ENCODE measurements at places on chromosomes 13 and 19.

DNA sequence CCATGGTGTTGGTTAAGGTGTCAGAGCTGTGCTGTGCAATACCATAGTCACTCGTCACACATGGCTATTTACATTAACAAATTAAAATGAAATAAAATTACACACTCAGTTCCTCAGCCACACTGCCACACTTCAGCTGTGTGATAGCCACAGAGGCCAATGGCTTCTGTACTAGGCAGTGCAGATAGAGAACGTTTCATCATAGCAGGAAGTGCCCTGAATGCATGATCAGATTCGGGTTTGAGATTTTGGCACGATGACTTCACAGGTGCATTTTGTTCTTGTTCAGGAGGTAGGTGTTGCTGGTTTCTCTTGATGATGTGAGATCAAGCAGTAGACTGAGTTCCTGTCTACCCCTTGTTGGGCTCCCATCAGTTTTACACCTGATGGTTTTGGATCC, 6.5 kb downstream of the ARMC6 start:
- no peak for DNase-seq

- no peak for DNase-seq
Measured at GRCh38 chr13:97892717-97893116, 60.8 kb upstream of the IPO5 start.

DNA sequence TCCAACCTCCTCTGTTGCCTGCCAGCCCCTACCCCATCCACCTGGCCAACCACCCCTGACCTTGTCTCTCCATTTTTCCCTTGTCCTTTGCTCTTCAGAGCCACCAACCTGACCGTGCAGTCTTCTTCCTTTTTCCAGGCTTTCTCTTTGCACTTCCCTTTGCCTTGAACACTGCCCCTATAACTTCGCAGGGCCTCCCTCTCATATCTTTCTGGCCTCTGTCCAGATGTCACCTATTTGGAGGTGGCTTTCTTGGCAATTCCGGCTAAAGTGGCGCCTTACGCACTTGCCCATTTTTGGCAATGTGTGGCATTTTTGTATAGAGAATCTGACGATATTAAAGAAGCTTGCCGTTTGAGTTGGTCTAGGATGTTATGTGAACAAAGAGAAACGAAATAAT, 844 bp downstream of the ZNF543 start:
- DNase-seq, result no peak

DNA sequence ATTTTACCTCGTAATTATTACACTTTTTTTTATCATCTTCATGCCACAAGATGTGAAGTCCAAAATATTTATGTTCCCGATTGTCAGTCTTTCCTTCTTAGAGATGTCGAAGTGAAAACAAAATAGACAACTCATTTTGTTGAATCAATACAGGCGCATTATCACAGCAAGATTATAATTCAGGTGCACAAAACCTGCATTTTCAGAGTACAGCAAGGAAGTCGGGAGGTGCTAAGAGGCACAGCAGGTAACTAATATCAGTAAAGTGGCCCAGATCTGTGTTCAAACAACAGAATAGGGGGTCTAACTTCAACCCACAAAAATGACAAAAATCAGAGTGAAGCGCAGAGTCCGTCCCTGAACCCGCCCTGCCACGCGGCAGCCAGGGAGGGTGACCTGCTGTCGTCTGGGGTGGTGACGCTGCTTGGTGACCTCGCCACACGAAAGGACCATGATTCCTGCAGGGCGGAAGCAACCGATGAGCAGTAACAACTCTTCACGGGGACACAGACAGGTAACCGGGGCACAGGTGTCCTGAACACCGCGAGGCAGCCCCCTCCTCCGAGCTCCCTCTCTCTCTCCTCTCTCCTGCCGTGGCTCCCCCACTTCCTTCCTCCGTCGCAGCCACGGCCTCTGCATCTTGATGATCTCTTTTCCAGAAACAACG, 50.9 kb upstream of the SPACA7 start:
- DNase-seq, result no peak

- DNase-seq, result no peak
Measured at GRCh38 chr19:19653597-19654147, 9.8 kb downstream of the ATP13A1 start.

DNA sequence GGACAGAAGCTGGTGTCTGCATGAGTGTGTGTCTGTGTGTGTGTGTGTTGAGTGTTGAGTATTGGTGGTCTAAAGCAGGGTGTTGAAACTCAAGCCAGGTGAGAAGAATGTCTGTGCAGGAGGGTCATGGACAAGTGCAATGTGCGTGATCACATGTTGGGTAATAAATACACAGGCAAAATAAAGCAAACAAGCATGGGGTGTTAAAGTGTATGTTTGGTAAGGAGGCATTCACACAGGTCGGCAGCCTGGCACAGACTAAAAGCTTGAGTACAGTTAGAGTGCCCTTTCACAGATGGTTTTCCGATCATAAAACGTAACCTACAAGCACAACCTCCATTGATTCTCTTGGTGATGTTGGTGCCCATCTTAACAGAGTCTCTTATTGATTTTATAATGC, 476.9 kb upstream of the KLHL1 start:
- DNase-seq, result no peak

GRCh38 chr19:58052256-58052655, 6.8 kb upstream of the ZNF135 start:
- DNase-seq, result no peak

DNA sequence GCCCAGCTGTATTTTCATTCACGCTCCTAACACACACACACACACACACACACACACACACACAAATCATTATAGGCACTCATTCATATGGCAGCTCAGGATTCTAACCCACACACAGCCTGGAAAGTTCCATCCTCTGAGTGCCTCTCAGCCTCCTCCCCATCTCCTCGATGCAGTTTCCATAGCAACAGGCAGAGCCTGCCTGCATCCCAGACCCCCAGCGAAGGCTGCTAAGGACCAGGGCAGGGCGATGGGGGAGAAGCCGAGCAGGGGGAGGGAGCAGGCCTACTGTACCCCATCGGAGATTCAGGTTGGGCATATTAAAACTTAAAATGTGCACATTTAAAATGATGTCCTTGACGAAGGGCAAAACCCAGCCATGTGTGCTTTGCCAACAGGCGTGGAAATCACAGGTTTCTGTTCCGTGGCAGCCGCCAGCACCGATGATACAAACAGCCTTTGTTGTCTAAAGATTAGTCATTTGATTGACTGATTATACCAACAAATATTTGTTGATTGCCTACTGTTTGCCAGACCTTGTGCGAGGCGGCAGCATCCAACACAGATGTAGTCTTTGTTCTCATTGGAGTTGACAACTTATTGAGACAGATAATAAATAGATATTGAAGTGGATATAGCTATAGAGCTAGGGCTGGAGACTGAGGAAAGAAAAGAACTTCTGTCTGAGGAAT, 43.8 kb upstream of the USP29 start:
- no peak for DNase-seq

DNA sequence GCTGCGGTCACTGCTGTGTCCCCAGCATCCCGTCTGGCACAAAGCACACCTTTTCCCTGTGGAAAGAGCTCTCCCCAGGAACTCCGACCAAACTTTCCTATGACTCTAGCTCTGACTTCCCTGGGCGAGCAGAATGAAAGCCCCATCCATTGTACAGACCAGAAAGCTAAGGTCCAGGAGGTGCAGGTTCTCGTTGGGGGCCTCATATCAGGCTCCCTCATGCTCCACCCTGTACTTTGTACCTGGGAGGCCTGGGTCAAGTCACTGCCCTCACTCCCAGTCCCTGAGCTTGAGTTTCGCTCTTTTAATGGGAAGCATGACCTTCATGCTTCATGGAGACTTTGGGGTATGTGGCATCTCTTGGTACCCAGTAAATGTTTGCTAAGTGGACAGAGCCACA, 18.4 kb downstream of the CYTH2 start:
- no peak for DNase-seq
